Activated CD4-positive, CD25-positive, alpha-beta regulatory T cell treated with anti-CD3 and anti-CD28 coated beads, Interleukin-2, amount 50 U/mL, for 72 hours (primary cell): ENCODE measurements at places on chromosomes 4 and X.
A peak's percentile ranks its signal among the peaks of the same experiment; 100 is the strongest.

DNA sequence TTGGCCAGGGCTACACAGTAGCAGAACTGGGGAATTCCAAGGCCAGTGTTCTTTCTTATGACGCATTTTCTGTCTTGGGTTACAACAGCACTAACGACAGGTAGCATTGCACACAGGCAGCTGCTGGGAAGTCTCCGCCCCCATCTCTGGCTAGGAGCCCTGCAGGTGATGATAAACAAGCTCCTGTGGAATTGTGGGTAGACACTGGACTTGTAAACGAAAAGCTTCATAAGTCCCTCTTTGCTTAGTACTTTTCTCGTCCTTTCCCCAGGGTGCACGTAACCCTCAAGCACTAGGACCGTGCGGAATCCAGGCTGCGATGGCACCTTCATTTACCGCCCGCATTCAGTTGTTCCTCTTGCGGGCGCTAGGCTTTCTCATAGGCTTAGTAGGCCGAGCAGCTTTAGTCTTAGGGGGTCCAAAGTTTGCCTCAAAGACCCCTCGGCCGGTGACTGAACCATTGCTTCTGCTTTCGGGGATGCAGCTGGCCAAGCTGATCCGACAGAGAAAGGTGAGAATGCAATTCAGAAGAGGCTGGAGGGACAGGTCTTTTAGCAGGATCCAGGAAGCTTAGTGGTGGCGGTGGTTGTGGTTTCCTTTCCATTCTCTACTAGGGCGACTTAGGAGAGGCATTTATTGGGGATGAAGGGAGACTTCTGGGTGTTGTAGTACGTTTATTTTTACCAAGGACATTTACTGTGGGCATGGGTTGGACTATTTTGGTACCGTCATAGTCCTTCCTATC, at the start of gene FAAH2:
TSS of gene FAAH2 (plus strand) at position 200 of the 745 bp plus-strand sequence. CDS start at position 320, 120 bp downstream.
- peak; percentile 36 for DNase-seq

DNA sequence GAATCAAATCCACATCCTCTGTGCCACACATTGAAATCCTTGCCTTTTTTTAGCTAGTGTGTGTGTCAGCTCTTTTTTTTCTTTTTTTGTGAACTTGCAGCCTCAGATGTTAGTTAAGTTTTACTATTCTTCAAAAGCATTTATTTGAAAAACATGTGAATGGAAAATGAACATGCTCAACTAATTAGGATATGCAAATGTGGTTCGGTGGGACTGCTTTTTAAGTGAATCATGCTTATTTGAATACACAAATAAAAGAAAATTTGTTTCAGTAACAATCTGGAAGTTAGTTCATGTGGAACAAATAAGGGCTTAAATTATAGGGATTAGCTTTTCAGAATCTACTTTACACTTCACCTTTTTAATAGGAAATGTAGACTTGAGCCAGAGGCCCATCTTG, 751.5 kb upstream of the FAM241A start:
- DNase-seq = no peak

- no peak for DNase-seq
These were observed 132.8 kb upstream of the MAP9 start for GRCh38 chr4:155509555-155509954.

DNA sequence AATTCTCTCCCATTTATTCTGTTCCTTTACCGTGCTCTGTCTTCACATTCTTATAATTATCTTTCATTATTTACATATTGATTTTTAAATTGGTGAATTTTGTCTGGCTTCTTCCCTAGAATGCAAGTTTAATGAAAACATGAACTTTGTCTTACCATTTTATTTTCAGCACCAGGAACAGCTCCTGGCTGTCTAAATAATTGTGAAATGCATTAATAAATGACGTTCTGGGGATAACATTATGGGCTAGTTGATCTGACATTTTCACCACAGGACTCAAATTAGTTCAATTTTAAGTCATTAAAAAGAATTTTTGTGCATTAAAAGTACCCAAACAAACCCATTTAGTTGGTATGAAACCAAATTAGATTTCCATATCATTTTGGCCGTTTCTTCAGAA, 97.5 kb downstream of the KCTD8 start:
- no peak for DNase-seq

- DNase-seq = peak; percentile 84
These were observed 104.0 kb downstream of the FAM53A start for GRCh38 chr4:1579901-1580691.

- DNase-seq = no peak
These were observed 485.4 kb downstream of the C4orf33 start for GRCh38 chr4:129581305-129581704.

GRCh38 chr4:2482693-2483092, 13.8 kb downstream of the RNF4 start:
- DNase-seq = no peak

DNA sequence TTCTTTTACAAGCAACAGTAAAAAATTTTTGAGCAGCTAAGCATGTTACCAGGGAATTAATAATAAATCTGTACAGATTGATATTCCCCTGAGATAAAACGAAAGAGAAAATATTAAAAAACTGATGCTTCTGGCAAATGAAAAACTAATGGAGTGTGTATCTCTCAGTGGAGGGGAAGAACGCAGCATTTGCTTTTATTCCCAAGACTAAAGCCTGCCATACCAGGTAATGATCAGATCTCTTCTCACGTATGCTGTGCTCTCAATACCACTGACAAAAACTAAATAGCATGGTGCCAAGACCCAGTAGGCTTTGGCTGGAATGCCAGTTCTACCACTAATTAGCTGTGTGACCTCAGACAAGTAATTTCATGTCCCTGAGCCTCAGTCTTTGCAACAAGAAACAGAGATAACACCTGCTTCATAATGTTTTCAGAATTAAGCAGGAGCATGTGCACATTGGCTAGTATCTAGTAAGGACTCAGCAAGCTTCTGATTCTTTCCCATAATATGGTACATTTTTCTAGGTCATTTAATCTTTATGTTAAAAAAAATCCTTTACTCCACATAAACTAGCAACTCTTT, 179.6 kb downstream of the CENPC start:
- no peak for DNase-seq

GRCh38 chr4:87241336-87241735, 20.9 kb upstream of the KLHL8 start:
- no peak for DNase-seq

GRCh38 chr4:158540125-158540907, 18.6 kb downstream of the RXFP1 start:
- DNase-seq = no peak

GRCh38 chr4:115660465-115660864, 547.0 kb upstream of the NDST4 start:
- DNase-seq = no peak

GRCh38 chr4:78601013-78601412, 49.4 kb downstream of the ANXA3 start:
- DNase-seq = no peak

GRCh38 chr4:90585961-90586360, 458.8 kb downstream of the CCSER1 start:
- no peak for DNase-seq

- DNase-seq = no peak
These were observed 65.7 kb upstream of the SLITRK2 start for GRCh38 chrX:145751943-145752342.

GRCh38 chr4:169219440-169219839, 51.3 kb downstream of the SH3RF1 start:
- DNase-seq = no peak

DNA sequence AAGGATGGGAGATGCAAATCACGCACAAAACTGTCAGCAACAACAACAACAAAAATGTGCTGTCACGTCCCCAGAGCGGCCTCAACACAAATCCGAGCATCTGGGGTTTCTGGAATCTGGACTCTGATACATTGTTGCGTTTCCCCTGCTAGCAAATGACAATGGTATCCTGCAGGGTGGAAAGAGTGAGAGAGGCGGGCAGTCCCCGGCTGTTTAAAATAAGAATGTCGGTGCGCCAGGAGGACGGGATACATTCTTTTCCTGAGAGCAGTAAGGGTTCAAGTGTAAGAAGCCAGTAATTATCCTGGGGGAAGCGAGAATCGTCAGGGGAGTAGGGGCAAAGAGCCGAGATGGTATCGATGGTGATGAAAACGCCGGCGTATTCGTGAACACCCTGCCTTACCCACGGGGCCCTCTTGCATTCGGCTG, 310.2 kb downstream of the ASMT start:
- no peak for DNase-seq

GRCh38 chrX:77668391-77669237, 117.4 kb downstream of the ATRX start:
- no peak for DNase-seq

DNA sequence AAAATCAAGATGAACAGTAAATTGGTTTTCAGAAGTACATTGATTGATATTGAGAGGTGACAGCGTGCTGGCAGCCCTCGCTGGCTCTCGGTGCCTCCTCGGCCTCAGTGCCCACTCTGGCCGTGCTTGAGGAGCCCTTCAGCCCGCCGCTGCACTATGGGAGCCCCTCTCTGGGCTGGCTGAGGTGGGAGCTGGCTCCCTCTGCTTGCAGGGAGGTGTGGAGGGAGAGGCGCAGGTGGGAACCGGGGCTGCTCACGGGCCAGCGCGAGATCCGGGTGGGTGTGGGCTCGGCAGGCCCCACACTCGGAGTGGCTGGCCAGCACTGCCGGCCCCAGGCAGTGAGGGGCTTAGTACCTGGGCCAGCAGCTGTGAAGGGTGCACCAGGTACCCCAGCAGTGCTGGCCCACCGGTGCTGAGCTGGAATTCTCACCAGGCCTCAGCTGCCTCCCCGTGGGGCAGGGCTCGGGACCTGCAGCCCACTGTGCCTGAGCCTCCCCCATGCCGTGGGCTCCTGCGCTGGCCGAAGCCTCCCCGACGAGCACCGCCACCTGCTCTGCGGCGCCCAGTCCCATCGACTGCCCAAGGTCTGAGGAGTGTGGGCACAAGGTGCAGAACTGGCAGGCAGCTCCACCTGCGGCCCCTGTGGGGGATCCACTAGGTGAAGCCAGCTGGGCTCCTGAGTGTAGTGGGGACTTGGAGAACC, 25.2 kb downstream of the RAP2C start:
- DNase-seq = no peak

DNA sequence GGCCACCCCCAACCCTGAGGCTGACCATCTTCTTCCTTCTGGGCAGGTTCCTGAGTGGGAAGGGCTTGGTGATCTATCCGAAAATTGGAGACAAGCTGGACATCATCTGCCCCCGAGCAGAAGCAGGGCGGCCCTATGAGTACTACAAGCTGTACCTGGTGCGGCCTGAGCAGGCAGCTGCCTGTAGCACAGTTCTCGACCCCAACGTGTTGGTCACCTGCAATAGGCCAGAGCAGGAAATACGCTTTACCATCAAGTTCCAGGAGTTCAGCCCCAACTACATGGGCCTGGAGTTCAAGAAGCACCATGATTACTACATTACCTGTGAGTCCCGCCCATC, 9.7 kb downstream of the EFNB1 start:
- DNase-seq = no peak
